ENCODE measurements at places on chromosomes 12 and 14.

DNA sequence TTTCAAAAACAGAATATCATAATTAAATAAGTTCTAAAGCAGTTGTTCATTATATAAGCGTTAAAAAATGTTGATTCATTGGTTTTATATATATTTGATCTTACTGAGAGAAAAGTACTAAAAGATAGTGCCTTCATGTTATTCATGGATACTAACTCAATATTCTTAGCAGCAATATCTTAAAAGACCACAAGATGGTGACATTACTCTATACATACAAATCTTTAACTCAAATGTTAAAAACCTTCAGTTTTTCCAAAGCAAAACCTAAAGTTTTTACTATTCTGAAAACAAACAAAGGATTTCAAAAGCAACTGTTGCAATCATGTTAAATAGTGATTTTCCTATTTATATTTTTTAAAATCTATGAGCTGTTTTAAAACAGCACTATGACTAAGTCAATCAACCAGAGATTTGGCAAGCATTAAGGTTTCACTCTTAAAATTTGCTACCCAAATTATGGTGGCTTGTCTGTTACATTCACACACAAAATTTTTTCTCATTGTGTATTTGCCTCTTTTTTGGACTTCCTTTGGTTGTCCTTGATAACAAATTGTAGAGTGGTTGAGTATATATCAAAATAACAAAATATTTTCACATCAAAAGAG is 50.1 kb upstream of the RERGL start:
- H3K36me3 ChIP-seq, result no peaks in the 10 kb centered on the region
- DNase-seq, result no peak
- no peak overlapping the region for H3K4me3 ChIP-seq
- H3K4me1 ChIP-seq, result peaks cover 21% of the 10 kb centered on the region
- no peaks in the 10 kb centered on the region for H3K27me3 ChIP-seq

- no peak overlapping the region for H3K27ac ChIP-seq
- no peaks in the 10 kb centered on the region for H3K36me3 ChIP-seq
- peaks cover 20% of the 10 kb centered on the region for H3K27me3 ChIP-seq
- H3K4me1 ChIP-seq, result no peaks in the 10 kb centered on the region
- no peak overlapping the region for H3K4me3 ChIP-seq
Measured at GRCh38 chr14:72291908-72292688, 359.9 kb downstream of the RGS6 start.

DNA sequence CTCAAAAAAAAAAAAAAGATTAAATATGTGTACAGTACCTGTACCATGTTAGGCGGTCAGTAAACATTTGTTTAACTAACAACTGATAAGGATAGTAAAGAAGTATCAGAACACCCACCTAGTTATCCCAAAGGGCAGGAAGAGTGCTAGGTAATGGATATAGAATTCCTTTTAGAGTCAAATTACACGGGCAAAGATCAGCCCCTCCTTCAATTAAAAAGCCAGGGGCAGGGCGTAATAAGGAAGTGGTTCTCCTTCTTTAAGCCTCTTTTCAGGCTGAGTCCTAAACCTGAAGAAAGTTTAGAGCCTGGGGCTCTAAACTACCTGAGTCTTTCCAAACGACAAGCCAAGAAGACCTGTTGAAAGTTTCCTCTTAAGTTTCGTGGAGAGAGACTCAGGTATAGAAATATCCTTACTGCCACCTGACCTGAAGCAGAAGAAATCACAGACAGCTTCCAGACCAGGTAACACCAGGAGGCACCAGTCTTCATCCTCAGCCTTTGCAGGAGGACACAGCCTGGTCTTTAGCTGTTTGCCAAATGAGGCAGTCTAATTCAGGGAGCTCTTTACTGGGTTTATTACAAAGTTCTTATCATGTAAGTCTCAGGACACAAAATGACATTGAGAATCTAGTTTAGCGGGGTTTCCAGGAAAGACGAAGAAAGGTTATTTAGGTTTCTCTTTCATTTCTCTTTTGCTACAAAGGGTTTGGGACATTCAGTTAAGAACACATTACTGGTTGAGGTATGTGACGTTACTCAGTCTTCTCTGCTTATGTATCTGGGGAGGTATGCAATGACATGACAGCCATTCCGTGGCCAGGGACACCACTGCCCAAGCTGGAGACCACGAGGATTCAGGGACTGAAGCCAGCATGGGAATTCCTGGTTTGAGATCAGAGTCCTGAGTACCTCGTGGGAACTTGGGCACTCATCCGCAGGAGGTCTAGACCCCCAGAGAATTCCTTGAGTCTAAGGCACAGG is at the start of gene BCL2L14:
TSS of gene BCL2L14 (plus strand) at position 266 of the 983 bp plus-strand sequence. CDS start 8,367 bp downstream, outside the sequence.
- no peak within 1 kb of the TSS for H3K27ac ChIP-seq
- no peak for DNase-seq
- H3K36me3 ChIP-seq, result no peaks in the 10 kb centered on the region
- H3K4me1 ChIP-seq, result peaks cover 6% of the 10 kb centered on the region
- H3K4me3 ChIP-seq, result no peak within 1 kb of the TSS

DNA sequence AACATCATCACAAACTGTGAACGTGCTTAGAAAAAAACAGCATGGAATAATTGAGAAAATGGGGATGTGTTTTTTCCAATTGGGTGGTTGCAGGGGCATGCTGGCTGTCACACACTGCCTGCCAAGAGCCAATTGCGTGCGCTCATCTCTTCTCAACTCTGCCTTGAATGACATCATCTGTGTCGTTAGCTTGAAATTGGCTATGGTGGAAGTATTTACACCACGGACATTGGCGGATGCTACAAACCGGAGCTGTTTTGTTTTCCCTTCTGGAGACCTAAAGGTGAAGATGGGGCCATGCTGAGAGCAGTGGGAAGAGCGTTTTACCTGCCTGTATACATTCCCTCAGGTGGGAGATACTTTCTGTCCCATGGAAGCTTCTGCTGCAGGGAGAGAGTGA is 71.5 kb downstream of the PRMT8 start:
- no peaks in the 10 kb centered on the region for H3K4me1 ChIP-seq
- no peak overlapping the region for H3K27ac ChIP-seq
- no peak overlapping the region for H3K4me3 ChIP-seq
- no peak for DNase-seq
- no peaks in the 10 kb centered on the region for H3K36me3 ChIP-seq

DNA sequence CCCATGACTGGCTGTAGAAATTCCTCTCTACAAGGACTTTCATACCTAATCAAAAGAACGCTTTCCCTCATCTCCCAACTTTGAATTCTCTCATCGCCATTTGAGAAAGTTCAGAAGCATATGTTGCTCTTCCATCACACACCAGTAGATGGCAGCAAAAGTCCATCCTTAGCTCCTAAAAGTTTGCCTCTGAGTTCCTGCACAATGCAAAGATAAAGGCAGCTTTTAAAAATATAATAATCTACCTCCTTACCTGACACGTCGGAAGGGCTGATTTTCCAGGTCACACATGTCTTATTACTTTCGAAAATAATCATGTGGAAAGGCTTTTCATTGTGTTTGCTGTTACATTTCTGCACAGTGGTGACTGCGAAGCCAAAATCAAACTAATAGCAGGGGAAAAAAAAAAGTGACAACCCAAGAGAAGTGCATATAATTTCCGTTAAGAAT is 456.7 kb upstream of the SEL1L start:
- no peak overlapping the region for H3K4me3 ChIP-seq
- peaks cover 15% of the 10 kb centered on the region for H3K4me1 ChIP-seq
- no peaks in the 10 kb centered on the region for H3K36me3 ChIP-seq
- DNase-seq, result peak; percentile 18
- H3K27me3 ChIP-seq, result no peaks in the 10 kb centered on the region

DNA sequence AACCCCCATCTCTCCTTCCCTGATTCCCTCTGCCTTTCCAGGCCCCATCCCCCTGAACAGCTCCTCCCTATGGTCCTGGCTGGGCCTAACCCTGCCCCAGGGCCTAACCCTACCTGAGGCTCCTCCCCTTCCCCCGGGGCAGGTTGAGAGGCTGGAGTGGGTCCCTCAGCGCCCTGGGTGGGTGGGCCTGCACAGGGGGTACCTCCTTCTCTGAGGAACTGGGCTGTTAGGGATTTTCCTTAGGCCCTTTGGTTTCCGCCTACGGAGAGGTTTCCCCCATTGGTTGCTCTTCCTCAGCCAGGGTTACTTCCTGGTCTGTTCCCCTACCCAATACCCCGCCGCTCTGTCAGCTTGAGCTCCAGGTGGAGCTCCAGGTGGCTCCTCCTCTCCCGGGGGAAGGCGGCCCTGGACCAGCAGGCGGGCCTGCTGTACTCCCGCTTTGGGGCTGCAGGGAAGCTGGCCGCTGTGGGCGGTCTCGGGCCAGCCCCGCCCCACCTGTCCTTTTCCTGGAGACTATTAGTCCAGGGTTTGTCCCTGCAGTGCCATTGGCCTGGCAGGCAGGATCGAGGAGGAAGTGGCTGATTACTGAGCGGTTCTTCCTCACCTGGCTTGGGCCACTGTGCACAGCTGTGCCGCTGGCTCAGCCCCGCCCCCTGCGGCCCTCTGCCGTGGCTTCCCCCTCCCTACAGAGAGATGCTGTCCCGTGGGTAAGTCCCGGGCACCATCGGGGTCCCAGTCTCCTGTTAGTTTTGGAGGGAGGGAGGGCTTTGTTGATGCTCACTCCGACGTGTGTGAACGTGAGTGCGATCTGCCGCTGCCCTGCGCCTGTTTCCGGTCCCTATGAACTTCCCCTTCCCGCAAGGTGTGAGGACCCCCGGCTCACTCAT is 2.5 kb downstream of the C12orf57 start:
- peak overlapping the region; percentile 68 for H3K27ac ChIP-seq
- peaks cover 3% of the 10 kb centered on the region for H3K36me3 ChIP-seq
- peak; percentile 90 for DNase-seq
- H3K27me3 ChIP-seq, result no peaks in the 10 kb centered on the region
- peak overlapping the region; percentile 94 for H3K4me3 ChIP-seq
- peaks cover 34% of the 10 kb centered on the region for H3K4me1 ChIP-seq

GRCh38 chr12:52267699-52268098 is 6.7 kb upstream of the KRT86 start:
- H3K27ac ChIP-seq, result no peak overlapping the region
- H3K4me3 ChIP-seq, result no peak overlapping the region
- DNase-seq, result no peak
- H3K27me3 ChIP-seq, result peaks cover 11% of the 10 kb centered on the region

- DNase-seq, result no peak
- H3K27ac ChIP-seq, result no peak overlapping the region
- peaks cover 43% of the 10 kb centered on the region for H3K27me3 ChIP-seq
- no peaks in the 10 kb centered on the region for H3K36me3 ChIP-seq
- H3K4me3 ChIP-seq, result no peak overlapping the region
Measured at GRCh38 chr12:132263451-132264049, 65.8 kb downstream of the GALNT9 start.

- no peak for DNase-seq
- H3K4me1 ChIP-seq, result peaks cover 4% of the 10 kb centered on the region
- H3K27me3 ChIP-seq, result no peaks in the 10 kb centered on the region
- H3K36me3 ChIP-seq, result peaks cover 6% of the 10 kb centered on the region
Measured at GRCh38 chr14:80784820-80785219, 156.7 kb downstream of the CEP128 start.

DNA sequence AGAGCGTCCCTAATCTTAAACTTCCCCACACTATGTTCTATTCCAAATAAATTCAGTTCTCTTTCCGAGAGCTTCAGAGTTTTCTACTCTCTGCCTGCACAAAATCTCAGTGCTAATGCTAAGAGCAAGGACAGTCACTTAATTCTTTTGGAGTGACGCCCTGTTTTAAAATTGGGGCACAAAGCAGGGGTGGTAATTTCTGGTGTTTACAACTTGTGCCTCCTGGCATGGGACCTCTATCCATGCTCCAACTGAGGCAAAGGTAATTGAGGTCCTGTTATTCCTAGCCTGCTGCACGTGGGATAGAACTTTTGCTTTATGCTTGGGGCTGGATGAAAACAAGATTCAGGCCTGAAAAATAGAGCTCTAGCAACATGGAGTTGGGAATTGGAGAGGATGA is 22.9 kb downstream of the C12orf50 start:
- H3K27ac ChIP-seq, result no peak overlapping the region
- no peak overlapping the region for H3K4me3 ChIP-seq
- H3K27me3 ChIP-seq, result no peaks in the 10 kb centered on the region
- DNase-seq, result no peak

- no peaks in the 10 kb centered on the region for H3K27me3 ChIP-seq
- no peak for DNase-seq
- H3K4me3 ChIP-seq, result no peak overlapping the region
- peaks cover 6% of the 10 kb centered on the region for H3K36me3 ChIP-seq
- H3K4me1 ChIP-seq, result no peaks in the 10 kb centered on the region
Measured at GRCh38 chr14:27506272-27506671, 908.4 kb upstream of the NOVA1 start.

- no peaks in the 10 kb centered on the region for H3K36me3 ChIP-seq
- H3K27me3 ChIP-seq, result peaks cover 21% of the 10 kb centered on the region
- no peak for DNase-seq
- no peak overlapping the region for H3K27ac ChIP-seq
- H3K4me1 ChIP-seq, result no peaks in the 10 kb centered on the region
- H3K4me3 ChIP-seq, result no peak overlapping the region
Measured at GRCh38 chr14:94675036-94675435, 62.8 kb downstream of the SERPINA3 start.

DNA sequence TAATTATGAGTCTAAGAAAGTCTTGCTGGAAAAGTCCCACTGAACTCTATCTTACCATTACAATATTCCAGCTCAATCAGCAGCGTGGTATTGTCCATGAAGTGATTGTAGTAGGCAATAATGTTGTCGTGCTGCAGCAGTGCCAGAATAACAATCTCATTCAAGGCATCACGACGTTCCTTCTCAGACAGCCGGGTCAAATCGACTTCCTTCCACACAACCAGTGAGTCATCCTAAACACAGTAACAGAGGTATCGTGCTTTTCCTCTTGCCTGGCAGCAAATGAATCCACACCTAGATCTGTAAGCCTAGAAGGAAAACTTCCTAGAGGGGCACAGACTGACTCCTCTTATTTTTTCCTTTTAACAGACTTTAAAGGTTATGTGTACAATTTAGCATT is 2.9 kb downstream of the NEK9 start:
- peaks cover 31% of the 10 kb centered on the region for H3K4me1 ChIP-seq
- H3K27ac ChIP-seq, result no peak overlapping the region
- H3K36me3 ChIP-seq, result peaks cover 2% of the 10 kb centered on the region
- H3K27me3 ChIP-seq, result no peaks in the 10 kb centered on the region
- no peak overlapping the region for H3K4me3 ChIP-seq
- DNase-seq, result no peak

DNA sequence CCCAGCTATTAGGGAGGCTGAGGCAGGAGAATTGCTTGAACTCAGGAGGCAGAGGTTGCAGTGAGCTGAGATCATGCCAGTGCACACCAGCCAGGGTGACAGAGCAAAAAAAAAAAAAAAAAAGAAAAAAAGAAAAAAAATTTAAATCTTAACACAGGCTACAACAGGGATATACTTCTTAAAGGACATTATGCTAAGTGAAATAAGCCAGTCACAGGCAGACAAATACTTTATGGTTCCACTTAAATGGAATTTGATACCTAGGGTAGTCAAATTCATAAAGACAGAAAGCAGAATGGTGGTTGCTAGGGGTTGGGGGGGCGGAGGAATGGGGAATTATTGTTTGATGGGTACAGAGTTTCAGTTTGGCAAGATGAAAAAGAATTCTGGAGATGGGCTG is 14.8 kb upstream of the PPTC7 start:
- no peak overlapping the region for H3K27ac ChIP-seq
- no peaks in the 10 kb centered on the region for H3K36me3 ChIP-seq
- DNase-seq, result no peak
- H3K4me3 ChIP-seq, result no peak overlapping the region
- no peaks in the 10 kb centered on the region for H3K4me1 ChIP-seq

- no peaks in the 10 kb centered on the region for H3K36me3 ChIP-seq
- H3K4me1 ChIP-seq, result peaks cover 12% of the 10 kb centered on the region
- DNase-seq, result no peak
- H3K27ac ChIP-seq, result no peak overlapping the region
Measured at GRCh38 chr12:102512523-102512922, 32.2 kb upstream of the IGF1 start.

Data from mesothelial cell of epicardium (in vitro differentiated cells).